ENCODE measurements at places on chromosomes 2 and 18.

DNA sequence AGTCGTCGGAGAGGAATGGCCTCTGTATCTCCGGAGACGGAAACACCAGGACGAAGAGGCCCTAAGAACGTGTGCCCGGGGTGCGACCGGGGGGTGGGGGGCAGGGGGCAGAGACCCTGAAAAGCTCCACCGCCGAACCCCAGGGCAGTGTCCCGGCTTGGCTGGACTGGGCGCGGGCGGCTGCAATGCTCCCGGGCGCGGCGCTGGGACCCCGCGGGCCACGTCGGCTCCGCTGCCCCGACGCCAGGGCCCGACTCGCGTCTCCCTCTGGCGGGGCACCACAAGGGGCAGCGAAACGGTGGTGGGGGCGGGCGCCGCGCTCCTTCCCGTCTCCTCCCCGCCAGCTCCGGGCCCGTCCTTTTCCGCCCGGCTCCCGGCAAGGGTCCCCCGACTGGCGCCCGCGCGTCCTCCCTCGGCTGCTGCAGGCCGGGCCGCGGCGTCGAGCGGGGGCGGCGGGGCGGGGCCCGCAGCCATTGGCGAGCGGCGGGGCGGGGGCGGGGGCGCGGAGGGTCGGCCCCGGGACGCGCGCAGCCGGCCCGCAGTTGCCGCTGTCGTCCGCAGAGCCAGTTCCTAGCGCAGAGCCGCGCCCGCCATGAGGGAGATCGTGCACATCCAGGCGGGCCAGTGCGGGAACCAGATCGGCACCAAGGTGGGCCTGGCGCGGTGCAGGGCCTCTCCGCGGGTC is at the start of gene TUBB6:
TSS of gene TUBB6 (plus strand) at position 541 of the 685 bp plus-strand sequence. CDS start at position 593, 52 bp downstream.
- DNase-seq: peak; percentile 60

DNA sequence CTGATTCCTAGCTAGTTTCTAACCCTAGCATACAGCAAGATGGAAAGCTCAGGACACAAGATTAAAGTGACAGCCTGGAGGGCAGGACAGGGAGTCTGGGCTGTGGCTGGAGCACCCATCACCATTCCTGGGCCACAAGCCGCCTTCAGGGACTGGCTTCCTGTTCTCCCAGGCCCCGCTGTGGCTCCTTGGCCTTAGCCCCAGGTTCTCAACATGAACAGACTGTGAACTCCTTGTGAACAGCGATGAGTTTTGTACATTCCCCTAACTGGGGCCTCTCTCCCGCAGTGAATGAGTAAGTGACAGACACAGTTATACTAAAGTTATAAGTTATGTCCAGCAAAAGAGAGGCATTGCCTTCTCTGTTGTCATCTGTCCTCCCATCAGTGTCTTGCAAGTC is 35.9 kb upstream of the SLC14A1 start:
- DNase-seq: no peak

GRCh38 chr2:120873958-120874887 is 138.6 kb downstream of the GLI2 start:
- no peak for DNase-seq

- no peak for DNase-seq
Measured at GRCh38 chr2:42693013-42693615, 70.8 kb downstream of the OXER1 start.

DNA sequence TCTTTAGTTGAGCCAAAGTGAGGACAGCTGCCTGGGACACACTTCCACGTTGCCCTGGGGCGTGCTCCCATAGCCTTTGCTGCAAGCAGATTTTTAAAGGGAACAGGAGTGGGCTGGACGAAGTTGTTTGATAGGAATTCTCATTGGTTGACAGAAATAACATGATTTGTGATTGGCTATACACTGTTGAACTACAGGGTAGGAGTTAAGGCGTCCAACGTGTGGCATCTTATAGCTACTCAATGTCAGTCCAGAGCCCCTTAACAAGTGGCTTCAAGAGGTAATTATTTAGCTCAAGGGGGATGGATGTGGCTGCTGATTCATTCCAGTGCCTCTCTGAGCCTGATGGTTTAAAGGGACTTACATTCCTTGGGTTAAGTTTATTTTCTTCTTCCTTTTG is 65.5 kb downstream of the ACAA2 start:
- no peak for DNase-seq

DNA sequence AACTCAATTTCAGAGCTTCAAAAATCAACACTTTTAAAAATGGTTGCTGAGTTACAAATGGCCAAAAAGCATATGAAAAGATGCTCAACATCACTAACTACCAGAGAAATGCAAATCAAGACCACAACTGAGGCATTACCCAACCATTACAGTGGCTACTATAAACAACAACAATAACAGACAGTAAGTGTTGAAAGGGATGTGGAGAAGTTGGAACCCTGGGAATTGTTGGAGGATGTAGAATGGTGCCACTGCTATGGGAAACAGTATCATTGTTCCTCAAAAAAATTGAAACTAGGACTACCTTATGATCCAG is 173.3 kb upstream of the SPRED2 start:
- no peak for DNase-seq

GRCh38 chr2:150166313-150167051 is 321.0 kb downstream of the RND3 start:
- no peak for DNase-seq

DNA sequence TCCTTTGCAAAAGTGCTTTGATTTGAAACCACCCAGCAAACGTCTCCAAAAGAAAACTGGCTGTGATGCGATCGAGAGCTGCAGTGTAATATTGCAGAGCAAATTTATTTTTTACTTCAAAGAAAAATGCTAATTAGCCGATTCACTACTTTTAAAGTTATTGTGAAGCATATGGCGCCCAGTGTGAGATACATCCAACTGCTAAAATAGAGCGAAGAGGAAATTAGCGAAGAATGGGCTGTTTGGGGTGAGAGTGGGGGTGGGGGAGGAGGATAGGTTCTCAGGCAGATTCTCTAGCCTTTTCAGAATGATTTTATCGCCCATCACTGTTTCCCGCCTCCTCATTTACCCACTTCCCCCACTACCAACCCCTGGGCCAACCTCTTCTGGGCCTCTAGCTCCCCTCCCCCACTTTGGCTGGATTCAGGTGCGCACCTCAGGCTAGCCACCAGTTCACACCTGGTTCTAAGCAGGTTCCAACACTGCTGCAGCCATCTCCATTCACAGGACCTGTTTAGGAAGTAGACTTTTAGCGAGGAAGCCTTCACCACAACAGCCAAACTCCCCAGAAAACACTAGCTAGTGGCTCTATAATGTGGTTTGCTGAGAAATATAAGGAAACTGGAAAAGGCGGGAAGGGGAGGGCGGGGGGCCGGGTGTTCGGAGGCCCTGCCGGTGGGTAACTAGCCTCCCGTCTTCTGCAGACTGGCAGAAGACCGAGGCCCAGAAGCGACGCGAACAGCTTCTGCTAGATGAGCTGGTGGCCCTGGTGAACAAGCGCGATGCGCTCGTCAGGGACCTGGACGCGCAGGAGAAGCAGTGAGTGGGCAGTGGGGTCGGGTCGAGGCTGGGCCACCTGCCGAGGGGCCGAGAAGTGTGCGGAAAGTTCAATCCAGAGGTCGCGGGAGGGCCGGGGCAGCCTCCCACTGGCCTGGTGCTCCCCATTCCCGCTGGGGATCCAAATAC is 6.0 kb upstream of the OTX1 start:
- DNase-seq: no peak

DNA sequence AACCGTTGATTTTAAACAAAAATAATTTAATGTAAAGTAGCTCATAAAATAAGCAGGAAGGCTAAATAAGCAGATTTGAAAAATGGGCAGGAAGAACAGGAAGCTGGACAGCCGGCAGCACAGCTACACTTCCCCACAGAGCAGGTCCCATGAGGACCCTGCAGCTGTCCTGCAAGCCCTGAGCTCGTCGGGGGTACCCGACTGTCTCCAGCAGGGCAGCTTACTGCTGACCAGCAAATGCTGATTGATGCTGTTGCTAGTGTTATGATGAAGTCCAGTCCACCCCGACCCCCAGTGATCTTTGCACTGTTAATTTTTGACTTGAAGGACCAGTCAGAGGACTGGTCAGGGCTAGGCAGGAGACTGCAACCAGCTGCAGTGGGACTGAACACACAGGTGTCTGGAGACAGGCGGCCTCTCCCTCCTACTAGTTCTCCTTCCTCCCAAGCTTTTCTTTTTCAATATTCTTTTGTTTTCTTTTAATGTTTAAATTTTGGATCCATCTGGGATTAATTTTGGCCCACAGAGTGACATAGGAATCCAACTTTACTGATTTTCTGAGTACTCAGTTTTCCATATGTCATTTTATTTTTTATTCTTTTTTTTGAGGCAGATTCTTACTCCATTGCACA is 27.7 kb downstream of the POLE4 start:
- no peak for DNase-seq

GRCh38 chr2:191666732-191667131 is 11.2 kb upstream of the NABP1 start:
- no peak for DNase-seq

DNA sequence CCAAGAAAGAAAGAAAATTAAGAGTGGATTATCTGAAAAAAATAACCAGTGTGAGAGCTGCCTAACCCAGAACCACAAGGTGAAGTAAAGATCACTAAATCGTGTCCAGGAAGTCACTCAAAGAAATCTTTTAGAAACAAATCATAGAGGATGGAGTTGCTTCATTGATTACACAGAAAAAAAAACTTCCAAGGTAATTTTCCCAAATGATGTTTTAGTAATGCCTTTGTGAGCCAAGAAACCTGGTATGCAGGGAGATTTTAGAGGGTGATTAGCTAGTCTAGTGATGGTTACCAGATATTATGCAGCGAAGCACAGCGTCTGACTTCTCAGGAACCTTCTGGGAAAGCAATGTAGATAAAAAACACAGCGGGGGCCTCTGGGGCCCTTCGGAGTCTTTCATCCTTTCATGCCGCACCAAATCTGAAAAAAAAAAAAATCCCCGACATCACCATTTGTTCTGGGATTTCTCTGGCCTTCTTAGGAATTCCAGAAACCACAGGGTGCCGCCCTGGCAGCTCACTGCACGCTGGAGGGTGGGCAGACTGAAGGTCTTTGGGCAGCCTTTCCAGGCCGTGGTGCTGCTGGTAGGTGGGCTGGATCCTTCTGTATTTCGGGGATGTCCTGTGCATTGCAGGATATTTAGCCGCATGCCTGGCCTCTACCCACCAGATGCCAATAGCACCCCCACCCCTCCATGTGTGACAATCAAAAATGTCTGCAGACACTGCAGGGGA is 17.3 kb downstream of the ALPK2 start:
- no peak for DNase-seq

DNA sequence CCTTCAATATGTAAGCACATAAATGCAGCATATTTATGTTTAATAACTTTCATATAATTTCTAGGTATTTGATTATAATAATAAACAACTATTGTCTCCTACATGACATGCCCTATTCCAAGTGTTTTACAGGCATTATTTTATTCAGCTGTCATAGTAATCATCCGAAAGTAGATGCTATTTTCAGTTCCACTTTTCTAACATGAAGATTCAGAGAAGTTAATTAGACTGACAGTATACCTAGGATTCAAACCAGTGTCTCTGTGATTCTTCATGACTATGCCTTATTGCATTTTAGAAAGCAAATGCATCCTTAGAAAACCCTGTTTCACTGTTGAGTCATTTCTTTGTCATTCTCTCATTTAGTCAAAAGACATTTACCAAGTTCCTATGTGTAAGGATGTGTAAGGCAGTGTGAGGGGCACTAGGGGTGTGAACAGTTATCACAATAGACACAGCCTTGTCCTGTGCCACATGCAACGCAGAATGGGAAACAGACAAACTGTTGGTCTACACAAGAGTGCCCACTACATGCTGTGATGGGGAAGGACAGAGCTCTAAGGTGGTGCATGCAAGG is 79.8 kb downstream of the DTNA start:
- DNase-seq: no peak

DNA sequence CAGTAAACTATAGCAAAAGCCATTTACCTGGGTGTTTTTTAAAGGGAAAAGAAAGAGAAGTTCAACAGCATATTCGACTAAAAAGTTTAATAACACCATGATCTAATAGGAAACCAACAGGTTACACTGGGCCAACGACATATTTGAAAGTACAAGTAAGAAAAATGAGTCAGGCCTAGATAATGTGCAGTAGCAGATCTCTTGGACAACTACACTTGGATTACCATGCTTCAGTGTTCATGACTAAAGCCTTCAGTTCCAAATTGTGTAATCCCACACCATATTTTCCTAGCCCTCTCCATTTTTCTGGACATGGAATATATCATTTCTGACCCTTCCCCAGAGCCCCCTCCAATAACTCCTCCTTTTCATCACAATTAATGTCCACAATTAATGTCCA is 39.1 kb upstream of the FIGN start:
- DNase-seq: no peak

DNA sequence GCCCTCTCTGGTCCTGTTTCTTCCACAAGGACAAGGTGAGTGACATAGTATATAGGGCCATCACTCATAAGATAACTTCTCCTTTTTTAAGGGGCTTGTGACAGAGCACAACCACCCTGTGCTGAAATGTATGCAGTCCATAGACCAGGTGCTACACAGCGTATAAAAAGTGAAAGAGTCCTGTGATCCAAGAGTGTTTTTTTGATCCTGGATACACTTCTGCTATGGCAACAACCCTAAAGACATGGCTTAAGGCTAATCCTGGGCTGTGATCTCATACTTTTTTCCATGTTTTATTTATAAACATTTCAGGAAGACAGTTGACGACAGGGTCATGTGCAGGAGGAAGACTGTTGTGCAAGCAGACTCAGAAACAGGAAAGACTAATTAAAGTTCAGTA is 400.5 kb upstream of the TCF4 start:
- DNase-seq: no peak

DNA sequence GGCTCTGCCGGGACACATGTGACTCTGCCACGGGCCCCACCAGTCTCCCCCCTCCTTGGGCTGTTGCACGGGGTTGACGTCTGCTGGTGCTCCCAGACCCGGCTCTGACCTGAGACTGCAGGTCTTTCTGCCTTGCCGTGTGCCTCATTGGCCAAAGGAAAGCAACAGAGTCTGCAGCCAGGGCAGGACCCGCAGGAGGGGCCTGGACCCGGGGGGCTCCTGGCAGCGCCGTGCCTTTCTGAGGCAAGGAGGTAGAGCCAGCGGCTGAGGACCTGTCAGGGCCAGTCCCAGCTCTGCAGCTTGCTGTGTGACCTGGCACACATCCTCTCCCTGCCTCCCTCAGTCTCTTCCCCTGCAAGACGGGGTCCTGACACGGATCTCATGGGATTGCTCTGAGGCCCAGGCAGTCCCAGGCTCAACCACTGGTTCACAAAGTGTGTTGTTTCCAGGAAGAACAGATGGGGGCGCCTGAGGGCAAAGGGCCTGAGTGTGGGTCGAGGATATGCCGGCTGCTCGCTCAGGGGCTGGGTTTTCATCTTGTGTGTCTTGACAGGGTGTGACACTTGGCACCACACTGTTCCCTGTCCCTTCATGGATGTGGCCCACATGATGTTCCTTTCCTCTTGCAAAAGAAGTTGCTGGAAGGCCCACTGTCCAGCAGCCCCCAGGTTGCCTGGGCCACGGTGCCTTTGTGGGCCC is 9.0 kb downstream of the CAPN10 start:
- no peak for DNase-seq

GRCh38 chr18:75111760-75112159 is 97.2 kb downstream of the PTGR3 start:
- DNase-seq: no peak

GRCh38 chr2:98818164-98818563 is 87.2 kb upstream of the MGAT4A start:
- no peak for DNase-seq

- DNase-seq: no peak
Measured at GRCh38 chr18:32289483-32290075, 99.7 kb downstream of the MEP1B start.

GRCh38 chr2:121824264-121824663 is 68.8 kb downstream of the TSN start:
- DNase-seq: no peak

- no peak for DNase-seq
Measured at GRCh38 chr2:46369783-46370182, 72.6 kb downstream of the EPAS1 start.

All from activated B cell treated with CpG ODN at 0.5 μM for 24 hours (primary cell).